ENCODE measurements at places on chromosomes 2 and 18. TPM values are rescaled to one million over a fixed set of nuclear protein-coding genes. Genes with fewer than 3 reads are reported as not detected.
A peak's percentile ranks its signal among the peaks of the same experiment; 100 is the strongest.

GRCh38 chr2:36545871-36546416, 52.0 kb downstream of the FEZ2 start:
- no peak for DNase-seq

DNA sequence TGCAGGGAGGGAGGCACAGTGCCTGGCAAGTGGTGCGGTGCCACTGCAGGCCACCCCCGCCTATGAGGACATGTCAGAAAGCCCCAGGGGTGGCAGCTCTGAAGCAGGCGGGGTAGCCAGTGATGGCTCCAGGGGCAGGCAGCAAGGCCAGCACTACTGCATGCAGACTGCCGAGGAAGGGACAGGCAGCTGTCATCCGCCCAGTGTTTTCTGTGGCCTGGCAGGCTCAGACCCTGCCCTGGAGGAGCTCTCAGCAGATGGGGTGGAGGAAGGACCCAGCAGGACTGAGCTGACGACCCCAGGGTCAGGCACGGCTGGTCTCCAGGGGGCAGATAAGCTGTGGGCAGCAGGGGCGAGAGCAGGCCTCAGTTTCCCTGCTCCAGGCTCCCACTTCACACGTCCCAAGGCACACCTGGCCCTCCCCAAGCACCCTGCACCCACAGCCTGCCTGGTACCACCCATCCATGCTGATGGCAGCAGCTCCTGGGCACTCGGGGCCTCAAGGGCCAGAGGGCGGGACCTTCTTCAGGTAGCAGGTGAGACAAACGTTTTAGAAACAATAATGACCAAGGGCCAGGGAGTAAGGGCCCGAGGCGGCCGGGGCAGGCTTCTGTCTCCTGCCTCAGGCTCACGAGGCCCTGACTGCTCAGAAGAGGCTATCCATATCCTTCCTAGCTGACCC, 48.5 kb downstream of the HS6ST1 start:
- DNase-seq: no peak

DNA sequence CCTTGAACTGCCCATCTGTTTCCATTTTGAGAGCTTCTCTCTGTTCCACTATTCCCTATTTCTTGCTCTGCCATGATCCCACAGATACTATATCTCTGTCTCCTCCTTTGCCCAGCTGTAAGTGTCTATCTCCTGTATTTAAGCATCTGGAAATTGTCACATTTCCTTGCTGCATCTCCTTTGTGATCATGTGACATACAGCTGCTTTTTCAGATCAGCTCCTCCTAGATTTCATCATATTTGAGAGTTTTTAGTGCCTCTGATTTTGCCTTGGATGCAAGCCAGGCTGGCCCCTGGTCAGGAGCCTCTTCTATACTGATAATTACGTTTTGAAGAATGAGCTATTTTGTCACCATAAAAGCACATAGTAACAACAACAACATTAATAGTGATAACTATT, 131.7 kb upstream of the TNP1 start:
- DNase-seq: no peak

DNA sequence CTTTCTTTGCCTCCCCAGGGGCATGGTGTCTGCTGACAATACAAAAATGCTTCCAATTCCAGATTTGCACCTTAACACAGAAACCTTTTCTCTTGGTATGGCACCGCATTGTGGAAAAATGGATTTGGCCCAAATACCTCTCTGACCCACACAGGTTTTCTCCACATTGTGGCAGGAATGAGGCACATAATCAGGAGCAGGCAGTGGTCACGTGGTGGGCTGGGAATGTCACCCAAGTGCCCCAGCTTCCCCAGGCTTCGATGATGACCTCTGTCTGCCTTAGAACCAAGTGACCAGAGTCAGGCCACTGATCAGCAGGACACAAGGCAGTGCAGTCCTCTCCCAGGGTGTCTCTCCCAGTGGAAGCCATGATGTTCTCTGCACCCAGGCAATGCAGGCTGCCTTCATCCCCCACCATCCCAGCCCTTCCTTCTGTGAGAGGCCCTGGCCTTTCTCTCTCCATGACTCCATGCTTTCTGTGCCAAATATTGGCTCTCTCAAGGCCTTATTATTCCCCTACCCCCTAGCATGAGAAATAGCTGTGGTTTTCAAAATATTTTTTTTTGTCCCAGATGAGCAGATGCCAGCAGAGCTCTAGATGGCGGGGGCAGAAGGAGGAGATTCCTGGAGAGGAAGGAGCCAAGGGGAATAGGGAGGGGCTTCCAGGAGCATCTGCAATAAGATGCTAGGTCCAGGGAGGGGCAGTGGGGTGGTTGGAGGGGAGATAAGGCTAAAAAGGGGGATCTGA, 198.9 kb downstream of the ACKR3 start:
- no peak for DNase-seq

Gene PAIP2B
- total RNA-seq: 0.64 TPM

DNA sequence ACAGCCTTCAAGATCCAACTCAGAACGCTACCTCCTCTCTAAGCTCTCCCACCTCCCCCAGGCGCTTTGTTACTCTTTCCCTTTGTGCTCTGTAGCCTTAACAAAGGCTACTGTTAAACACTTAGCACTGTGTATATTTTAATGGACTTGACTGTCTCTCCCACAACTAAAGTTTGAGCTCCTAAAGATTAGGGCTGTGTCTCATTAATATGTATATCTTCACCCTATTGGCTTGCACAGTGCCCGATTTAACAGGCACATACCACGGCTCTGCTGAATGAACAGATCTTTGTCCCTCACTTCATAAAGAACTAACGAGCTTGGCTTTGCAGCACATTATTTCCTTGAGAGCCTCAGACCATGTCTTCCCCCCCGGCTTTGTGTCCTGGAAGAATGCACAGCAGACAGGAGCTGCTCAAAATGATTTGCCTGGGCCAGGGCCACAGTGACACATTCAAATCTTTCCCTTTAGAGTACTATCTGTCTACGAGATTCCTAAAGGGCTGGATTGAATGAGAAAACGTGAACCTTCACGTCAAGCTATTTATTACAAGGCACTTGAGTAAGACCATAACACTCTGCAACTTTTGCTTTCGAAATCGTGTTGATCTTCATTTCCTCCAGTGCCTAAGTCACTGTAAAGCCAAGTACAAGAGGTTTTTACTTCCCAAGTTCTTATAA, 22.1 kb downstream of the ABHD3 start:
- DNase-seq: peak; percentile 80

- DNase-seq: no peak
Observed at GRCh38 chr18:57819671-57820460, 16.8 kb upstream of the ATP8B1 start.

GRCh38 chr2:162215162-162215561, 28.1 kb downstream of the FAP start:
- no peak for DNase-seq

DNA sequence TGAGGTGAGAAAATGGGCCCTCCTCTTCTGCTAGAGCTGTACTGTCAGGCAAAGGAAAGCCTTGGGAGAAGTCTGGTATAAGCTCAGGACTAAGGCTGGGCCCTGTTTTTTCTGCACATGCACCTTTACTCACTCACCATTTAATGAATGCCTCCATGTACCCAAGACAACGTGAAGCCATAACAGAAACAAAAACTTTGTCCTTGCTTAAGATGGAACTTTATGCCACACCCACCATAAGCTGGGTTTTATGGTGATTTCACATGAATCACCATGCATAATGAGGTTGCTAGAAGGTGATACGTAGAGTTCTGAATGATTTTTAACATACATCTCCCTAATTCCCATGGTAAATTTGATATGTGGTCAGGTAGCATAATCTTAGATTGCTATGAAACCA, 63.7 kb upstream of the CYP26B1 start:
- DNase-seq: no peak

DNA sequence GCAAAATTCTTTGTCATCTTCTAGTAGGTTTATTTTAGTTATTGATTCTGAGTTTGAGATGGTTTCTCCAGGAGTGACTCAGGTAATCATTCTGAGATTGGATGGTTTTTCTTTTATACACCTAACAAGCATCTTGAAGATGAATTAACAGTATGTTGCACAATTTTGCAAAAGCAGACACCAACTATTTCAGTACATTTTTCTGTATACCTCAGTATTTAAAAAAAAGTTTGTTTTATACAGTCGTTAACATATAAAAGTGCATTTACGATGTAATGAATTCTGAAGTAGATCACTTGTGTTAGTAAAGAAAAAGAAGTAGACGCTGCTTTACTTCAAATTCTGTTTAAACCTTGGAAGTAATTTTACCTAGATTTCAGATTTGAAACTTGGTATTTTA, 3.0 kb downstream of the VAPA start:
- no peak for DNase-seq

- DNase-seq: peak; percentile 36
Observed at GRCh38 chr2:99865818-99866676, 276.3 kb downstream of the AFF3 start.

- DNase-seq: no peak
Observed at GRCh38 chr2:38322224-38322914, 54.7 kb downstream of the ATL2 start.

- no peak for DNase-seq
Observed at GRCh38 chr18:48780913-48781162, 169.9 kb downstream of the SMAD7 start.

DNA sequence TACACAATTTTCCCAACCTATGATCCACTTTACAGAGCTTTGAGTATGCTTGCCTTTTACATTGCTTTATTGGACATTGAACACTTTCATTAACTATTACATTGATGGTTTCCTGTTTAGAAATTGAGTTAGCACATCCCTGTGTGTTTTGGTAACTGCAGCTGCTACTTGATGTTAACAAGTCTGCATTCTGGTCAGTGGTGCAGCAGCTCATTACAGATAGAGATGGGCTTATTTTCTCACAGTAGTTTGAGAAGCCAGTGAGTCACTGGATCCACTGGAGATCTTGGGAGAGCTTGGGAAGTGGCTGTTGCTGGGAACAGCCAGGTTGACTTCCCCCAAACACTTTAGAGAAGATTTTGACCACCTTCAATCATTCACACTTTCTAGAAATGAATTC, 150.5 kb downstream of the ARHGAP15 start:
- no peak for DNase-seq

DNA sequence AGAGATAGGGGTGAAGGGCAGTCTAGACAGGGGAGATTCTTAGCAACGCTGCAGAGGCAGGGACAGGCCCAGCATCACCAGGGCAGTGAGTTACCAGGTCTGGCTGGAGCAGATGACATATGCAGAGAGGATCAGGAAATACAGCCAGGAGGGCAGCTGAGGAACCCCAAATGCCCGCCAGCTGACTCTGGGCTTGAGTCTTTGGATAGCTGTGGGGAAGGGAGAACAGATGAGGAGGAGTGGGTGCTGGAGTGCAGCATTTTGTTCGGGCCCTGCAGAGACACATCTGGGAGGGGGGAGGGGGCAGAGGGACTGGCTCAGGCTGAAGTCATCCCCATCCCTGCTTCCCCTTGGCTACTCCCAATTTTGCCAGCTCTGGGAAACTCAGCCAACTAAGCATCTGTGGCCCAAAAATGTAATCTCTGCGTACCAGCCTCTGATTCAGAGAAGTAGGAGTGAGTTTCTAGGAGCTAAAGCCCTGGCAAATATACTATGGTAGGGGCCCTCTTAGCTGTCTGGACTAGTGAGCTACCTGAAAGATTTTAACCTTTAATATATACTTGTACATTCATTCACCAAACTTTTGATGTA, 214.5 kb downstream of the ZBTB7C start:
- no peak for DNase-seq
